T-helper 2 cell treated with Interferon-gamma antibody and Interleukin-4, amounts not matched to agents 5 μg/mL and 100 μg/mL, for 36 hours (primary cell): ENCODE measurements at places on chromosomes 11 and 22.

DNA sequence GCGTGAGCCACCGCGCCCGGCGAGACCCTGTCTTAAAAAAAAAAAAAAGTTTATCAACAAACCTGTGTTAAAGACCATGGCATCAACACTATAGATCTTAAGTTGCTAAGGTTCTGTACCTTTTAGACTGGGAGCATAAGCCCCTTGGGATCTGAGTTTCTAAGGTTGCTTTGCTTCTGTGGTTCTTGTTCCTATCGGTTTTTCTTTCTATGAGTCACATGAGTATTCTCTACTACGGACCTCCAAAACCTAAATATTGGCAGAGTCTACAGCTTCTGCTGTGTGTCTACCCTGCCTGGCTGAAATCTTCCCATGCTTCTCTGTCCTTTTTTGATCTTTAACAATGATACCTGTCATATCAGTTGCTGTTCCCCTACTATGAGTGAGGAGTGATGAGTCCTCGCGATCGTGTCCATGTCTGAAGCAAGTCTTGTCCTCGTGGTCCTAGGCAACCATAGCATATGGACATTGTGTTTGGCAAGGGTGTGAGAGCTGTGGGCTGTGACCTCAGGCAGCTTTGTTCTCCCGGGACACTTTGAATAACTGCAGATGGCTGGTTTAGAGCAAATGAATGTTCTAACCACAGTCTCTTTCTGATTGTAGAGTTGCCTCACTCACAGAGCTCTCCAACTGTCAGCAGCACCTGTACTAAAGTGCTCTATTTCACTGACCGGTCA, 9.0 kb upstream of the DLAT start:
- H3K27me3 ChIP-seq: no peaks in the 10 kb centered on the region
- H3K4me1 ChIP-seq: no peaks in the 10 kb centered on the region
- H3K27ac ChIP-seq: no peak overlapping the region
- H3K4me3 ChIP-seq: no peak overlapping the region
- no peak for DNase-seq

DNA sequence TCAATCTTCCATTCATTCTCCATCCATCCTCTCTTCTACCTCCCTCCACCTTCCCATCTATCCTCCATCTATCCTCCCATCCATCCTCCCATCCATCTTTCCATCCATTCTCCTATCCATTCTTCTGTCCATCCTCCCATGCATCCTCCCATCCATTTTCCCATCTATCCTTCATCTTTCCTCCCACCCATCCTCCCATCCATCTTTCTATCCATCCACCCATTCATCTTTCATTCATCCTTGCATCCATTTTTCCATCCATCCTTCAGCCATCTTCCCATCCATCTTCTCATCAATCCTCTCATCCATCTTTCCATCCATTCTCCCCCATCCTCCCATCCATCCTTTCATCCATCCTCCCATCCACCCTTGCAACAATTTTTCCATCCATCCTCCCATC, 27.5 kb downstream of the IGLL1 start:
- DNase-seq: no peak
- H3K4me1 ChIP-seq: no peaks in the 10 kb centered on the region
- H3K27ac ChIP-seq: no peak overlapping the region
- H3K4me3 ChIP-seq: no peak overlapping the region

- H3K27ac ChIP-seq: no peak overlapping the region
- no peak for DNase-seq
- peaks cover 14% of the 10 kb centered on the region for H3K27me3 ChIP-seq
- no peak overlapping the region for H3K4me3 ChIP-seq
- peaks cover 2% of the 10 kb centered on the region for H3K36me3 ChIP-seq
Observed at GRCh38 chr22:36923131-36923788, 9.8 kb downstream of the CSF2RB start.

DNA sequence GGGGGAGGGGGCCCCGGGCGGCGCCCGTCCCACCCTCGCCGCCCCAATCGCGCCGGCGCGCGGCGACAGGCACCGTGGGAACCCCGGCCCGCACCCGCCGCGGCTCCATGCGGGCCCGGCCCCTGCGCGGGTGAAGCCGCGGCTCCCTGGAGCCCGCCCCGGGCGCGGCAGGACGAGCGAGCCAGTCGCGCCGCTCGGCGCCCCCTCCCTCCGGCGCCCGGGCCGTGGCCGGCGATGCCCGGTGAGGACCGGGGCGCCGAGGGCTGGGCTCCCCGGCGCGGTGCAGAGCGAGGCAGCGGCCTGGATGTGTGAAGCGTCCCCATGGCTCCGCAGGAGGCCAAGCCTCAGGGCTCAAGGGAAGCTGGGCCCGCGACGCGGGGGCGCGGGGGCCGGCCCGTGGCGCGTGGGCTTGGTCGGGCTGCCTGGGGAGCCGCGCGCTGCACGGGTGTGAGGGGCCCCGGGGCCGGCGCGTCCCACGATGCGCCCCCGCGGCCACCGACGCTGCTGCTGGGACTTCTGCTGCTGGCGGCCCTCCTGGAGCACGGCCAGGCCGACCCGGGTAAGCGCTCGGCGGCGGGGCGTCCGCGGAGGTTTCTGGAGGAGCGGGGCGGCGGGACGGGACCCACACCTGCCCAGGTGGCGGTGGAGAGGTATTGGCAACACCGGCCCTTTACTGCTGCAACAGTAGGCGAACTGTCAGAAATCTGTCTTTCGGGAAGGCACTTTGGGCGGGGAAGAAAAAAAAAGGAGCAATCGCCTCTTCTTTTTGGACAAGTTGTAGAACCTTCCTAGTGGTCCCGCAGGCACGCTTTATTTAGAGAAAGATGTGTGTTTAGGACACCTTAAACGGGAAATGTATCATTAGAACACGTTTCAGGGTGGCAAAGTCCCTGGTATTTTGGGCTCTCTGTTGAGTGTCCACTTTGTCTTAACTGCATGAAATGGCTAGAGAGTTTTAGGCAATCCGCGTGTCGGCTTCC, 119.4 kb downstream of the HIPK3 start:
- no peaks in the 10 kb centered on the region for H3K36me3 ChIP-seq
- no peaks in the 10 kb centered on the region for H3K4me1 ChIP-seq
- H3K4me3 ChIP-seq: no peak overlapping the region
- H3K27ac ChIP-seq: no peak overlapping the region

DNA sequence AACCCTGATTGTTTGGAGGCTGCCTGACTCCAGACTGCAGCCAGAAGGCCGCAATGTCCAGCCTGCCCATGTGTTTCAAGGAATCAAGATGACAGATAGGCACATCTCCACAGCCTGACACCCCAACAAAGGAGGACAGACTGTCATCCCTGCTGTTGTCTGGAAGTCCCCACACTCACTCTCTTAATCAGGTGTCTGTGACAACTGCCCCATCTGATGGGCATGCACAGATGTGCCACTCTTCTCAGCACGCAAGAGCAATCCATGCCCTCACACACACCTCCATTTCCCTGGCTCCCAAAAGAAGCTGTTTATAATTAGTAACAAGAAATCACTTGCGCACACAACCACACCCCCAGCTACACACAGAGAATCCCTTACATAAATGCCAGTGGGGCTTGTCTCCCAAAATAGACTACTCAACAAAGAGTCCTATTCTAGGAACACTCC, 117.6 kb downstream of the C11orf58 start:
- no peaks in the 10 kb centered on the region for H3K36me3 ChIP-seq
- DNase-seq: no peak
- H3K4me1 ChIP-seq: no peaks in the 10 kb centered on the region
- no peaks in the 10 kb centered on the region for H3K27me3 ChIP-seq
- H3K27ac ChIP-seq: no peak overlapping the region
- H3K4me3 ChIP-seq: no peak overlapping the region

DNA sequence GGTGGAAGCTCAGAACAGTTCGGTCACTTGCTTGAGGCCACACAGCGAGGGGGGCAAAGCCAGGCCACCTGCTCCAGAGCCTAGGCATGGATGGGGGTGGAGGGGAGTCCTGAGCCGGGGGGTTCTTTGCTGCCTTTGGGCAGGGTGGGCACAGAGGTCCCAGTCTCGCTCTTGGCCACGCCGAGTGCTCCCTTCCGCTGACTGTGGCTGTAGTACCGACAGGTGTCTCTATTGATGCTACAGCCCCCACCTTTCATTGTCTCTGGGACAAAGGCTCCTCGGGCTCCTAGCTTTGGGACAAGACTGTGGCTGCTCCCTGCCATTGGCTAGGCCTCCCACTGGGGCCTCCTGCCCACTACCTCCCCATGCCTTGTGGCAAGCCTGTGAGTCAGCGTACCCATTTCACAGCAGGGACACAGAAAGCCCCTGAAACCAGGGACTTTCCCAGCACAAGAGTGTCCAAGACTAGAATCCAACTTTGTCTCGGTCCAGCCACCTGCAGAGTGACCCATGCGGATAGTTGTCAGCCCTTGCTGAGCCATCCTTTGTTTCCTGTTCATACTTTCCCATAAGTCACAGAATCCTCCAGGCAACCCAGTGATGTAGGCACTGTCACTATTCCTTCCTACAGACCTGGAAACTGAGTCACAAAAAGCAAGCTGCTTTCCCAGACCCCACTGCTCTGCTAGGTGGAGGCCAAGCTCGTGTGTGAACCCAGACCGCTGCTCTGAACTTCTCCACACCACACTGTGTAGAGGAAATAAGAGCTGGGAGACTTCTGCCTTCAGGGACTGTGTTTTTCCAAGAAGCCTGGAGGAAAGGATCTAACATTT, 17.2 kb downstream of the MYEOV start:
- no peaks in the 10 kb centered on the region for H3K27me3 ChIP-seq
- H3K36me3 ChIP-seq: no peaks in the 10 kb centered on the region
- peak overlapping the region; percentile 76 for H3K27ac ChIP-seq
- peaks cover 14% of the 10 kb centered on the region for H3K4me1 ChIP-seq
- DNase-seq: peak; percentile 61

GRCh38 chr11:35289821-35290220, 129.5 kb downstream of the SLC1A2 start:
- H3K27me3 ChIP-seq: peaks cover 10% of the 10 kb centered on the region
- H3K4me1 ChIP-seq: peaks cover 29% of the 10 kb centered on the region
- H3K36me3 ChIP-seq: no peaks in the 10 kb centered on the region
- H3K27ac ChIP-seq: no peak overlapping the region
- DNase-seq: no peak

DNA sequence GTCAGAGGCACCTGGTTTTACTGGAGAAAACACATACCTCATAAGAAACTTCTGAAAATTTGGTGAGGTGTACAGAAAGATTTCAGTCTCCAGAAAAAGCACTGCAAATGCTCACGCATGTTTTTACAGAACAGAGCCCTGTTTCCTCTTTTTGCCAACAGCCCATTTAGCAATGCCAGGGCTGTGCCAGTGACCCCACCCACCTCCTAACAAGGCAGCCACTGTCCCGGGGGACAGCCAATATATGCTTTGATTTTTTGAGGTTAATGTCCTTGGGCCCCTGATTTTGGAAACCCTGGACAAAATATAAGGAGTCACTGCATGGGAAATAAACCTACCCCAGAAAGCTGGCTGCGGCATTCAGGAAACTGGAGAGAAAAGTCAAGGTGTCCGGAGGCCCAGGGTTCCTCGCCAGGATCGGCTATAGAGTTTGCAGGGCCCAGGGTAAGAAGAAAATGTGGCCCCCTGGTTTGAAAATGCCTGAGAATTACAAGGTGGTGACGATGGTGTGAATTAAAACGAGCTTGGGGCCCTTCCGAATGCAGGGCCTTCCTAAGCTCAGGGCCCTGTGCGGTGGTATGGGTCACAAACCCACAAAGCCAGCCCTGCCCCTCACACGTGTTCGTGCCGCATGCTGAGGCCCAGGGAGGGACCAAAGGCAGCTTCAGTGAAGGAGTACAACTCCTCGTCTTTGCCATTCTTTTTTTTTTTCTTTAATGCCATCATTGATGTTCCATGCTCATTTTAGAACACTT, 71.1 kb upstream of the WNT7B start:
- no peaks in the 10 kb centered on the region for H3K36me3 ChIP-seq
- H3K4me3 ChIP-seq: no peak overlapping the region
- no peaks in the 10 kb centered on the region for H3K27me3 ChIP-seq
- peaks cover 13% of the 10 kb centered on the region for H3K4me1 ChIP-seq
- H3K27ac ChIP-seq: no peak overlapping the region

- no peak overlapping the region for H3K27ac ChIP-seq
- no peak for DNase-seq
- H3K4me1 ChIP-seq: no peaks in the 10 kb centered on the region
Observed at GRCh38 chr11:127338380-127339259, 338.1 kb upstream of the KIRREL3 start.

DNA sequence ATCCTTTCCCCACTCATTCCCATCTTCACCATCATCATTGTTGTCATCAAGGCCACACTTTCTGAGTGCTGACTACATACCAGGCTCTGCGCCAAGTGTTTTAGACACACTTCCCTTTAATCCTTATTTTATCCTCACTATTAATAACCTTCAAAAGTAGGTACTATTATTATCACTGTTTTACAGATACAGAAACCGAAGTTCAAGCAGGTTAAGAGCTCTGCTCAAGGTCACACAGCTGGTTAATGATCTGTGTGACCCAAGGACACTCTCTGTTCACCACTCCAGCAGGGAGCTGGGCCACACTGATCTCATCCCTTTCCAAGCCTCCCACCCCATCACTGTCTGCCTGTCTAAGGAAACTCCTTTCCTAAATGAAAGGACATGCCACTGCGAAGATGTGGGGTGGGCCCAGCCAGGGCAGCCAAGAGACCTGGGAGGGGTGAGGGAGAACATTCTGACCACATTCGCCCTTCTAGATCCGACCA, 17.2 kb upstream of the TSKU start:
- H3K36me3 ChIP-seq: no peaks in the 10 kb centered on the region
- H3K27me3 ChIP-seq: no peaks in the 10 kb centered on the region
- no peak overlapping the region for H3K4me3 ChIP-seq
- H3K27ac ChIP-seq: no peak overlapping the region
- H3K4me1 ChIP-seq: peaks cover 22% of the 10 kb centered on the region

GRCh38 chr11:59415111-59415510, 11.1 kb downstream of the OR5A2 start:
- no peaks in the 10 kb centered on the region for H3K36me3 ChIP-seq
- H3K4me1 ChIP-seq: no peaks in the 10 kb centered on the region
- no peak overlapping the region for H3K27ac ChIP-seq
- no peak overlapping the region for H3K4me3 ChIP-seq
- peaks cover 12% of the 10 kb centered on the region for H3K27me3 ChIP-seq
- DNase-seq: no peak

GRCh38 chr11:56841210-56841810, 92.8 kb upstream of the OR9G4 start:
- no peaks in the 10 kb centered on the region for H3K36me3 ChIP-seq
- DNase-seq: peak; percentile 4
- no peaks in the 10 kb centered on the region for H3K4me1 ChIP-seq
- no peak overlapping the region for H3K27ac ChIP-seq
- H3K4me3 ChIP-seq: no peak overlapping the region
- no peaks in the 10 kb centered on the region for H3K27me3 ChIP-seq

GRCh38 chr11:13644997-13645687, 23.3 kb upstream of the FAR1 start:
- peaks cover 8% of the 10 kb centered on the region for H3K27me3 ChIP-seq
- H3K36me3 ChIP-seq: no peaks in the 10 kb centered on the region
- H3K27ac ChIP-seq: no peak overlapping the region
- H3K4me3 ChIP-seq: no peak overlapping the region
